ENCODE measurements at places on chromosomes 6 and 20. TPM values are rescaled to one million over a fixed set of nuclear protein-coding genes. Genes with fewer than 3 reads are reported as not detected.

HLA-DOB gene
- 0.10 TPM for polyA plus RNA-seq

PRPH2 gene
- polyA plus RNA-seq = 0.32 TPM

SMIM8 gene
- 1.6 TPM for polyA plus RNA-seq

SUMO4 gene
- 0.10 TPM for polyA plus RNA-seq

STMN3 gene
- 8.4 TPM for polyA plus RNA-seq

DNA sequence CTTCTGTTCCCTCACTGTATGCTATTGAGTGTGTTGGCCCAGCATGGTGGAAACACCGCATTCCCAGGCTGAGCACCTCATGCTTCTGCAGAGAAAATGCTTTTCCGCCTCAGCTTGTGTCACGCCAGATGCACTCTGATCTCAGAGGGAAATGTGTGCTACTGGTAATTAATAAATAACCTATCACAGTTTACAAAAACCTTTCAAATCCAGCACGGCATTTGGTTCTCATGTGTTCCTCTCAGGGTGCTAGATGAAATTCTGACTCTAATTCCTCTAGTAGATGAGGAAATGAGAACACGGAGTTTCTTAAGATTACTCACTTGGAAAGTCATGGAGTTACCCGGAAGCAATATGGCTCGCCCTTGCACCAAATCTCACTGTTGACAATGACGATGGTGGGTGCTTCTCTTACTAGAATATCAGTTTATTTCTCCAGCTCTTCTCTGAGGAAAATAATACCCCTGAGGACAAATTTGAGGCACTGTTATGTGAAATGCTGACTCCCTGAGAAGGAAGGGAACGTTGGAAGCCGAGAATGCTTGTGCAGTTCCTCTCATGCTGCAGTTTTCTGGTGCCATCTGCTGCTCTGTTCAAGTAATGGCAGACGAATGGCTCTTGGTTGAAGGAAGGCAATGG lies 116.6 kb downstream of the RNF144B start:
- DNase-seq = peak; percentile 83
- H3K36me3 ChIP-seq = no peaks in the 10 kb centered on the region

DNA sequence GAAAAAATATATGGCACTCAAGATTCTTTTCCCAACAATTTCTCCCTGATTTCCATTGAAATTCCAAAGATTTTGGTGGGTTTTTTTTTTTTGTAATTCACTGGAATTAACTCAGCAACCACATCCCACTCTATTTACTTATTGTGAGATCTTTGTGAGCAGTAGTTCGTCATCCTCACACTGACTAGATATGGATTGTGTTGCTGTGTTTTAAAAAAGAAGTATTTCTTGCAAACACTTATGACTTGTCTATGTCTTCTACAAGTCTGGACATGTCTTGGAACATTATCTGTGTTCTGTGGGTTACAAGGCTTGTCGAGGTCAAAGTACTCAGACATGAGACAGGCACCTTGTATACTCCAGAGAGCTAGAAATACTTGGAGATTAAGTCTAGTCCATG lies 7.3 kb upstream of the TENT5A start:
- no peak overlapping the region for H3K4me3 ChIP-seq
- no peak for DNase-seq
- H3K36me3 ChIP-seq = no peaks in the 10 kb centered on the region
- peaks cover 9% of the 10 kb centered on the region for H3K27me3 ChIP-seq

GRCh38 chr6:130372786-130373185 lies 7.0 kb downstream of the TMEM200A start:
- H3K4me1 ChIP-seq = no peaks in the 10 kb centered on the region
- H3K27me3 ChIP-seq = peaks cover 14% of the 10 kb centered on the region
- H3K27ac ChIP-seq = no peak overlapping the region

DNA sequence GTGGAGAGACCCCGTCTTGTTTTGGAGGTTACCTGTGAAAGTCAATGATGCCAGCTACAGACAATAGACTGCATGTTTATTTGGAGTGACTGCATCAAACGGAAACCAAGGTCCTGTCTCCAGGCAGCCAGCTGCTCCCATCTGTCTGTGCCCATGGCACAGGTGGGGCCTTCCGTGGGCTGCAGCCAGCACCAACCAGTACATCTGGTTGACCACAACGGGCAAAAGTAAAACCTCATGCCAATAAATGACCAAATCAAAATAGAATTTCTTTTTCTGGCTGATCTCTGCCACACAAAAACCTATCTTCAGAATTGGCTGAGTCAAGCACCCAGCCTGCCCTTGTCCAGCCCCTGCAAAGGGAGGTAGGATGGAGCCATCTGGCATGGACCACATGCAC lies 33.5 kb downstream of the DLL1 start:
- no peak overlapping the region for H3K27ac ChIP-seq
- DNase-seq = no peak
- H3K36me3 ChIP-seq = no peaks in the 10 kb centered on the region
- H3K27me3 ChIP-seq = no peaks in the 10 kb centered on the region

- peak overlapping the region; percentile 98 for H3K27ac ChIP-seq
- peak; percentile 99 for DNase-seq
These were observed 12.0 kb upstream of the LTA start for GRCh38 chr6:31559958-31560696.

DNA sequence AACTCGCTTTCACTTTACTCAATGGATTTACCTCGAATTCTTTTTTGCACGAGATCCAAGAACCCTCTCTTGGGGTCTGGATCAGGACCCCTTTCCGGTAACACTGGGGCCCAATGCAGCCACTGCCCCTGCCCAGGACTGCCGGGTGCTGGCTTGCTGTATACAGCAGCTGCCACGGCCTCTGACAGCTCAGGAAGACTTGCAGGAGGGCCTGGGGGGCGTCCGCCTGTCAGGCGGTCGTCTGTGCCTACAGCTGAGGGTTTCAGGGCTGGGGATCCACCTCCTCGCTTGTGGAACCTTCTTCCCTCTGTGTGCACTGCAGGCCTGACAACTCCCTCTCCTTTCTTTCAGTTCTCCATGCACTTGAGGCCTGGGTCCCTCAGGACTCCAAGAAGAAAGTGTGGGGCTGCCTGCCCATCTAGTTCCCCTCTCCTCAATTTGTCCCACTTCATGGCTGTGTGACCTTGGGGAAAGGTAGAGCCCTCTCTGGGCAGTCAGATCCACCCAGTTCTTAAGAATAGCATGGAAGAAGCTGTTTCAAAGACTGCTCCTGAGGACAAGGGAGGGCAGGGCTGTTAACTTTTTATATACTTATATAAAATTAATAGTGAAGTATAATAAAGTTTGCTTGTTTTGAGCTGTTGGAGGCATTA lies 75.0 kb upstream of the LGSN start:
- H3K36me3 ChIP-seq = no peaks in the 10 kb centered on the region
- H3K4me3 ChIP-seq = no peak overlapping the region
- H3K4me1 ChIP-seq = no peaks in the 10 kb centered on the region
- H3K27me3 ChIP-seq = no peaks in the 10 kb centered on the region

GRCh38 chr6:142155895-142156757 lies 9.1 kb downstream of the VTA1 start:
- H3K27me3 ChIP-seq = no peaks in the 10 kb centered on the region
- H3K27ac ChIP-seq = peak overlapping the region; percentile 74
- H3K36me3 ChIP-seq = no peaks in the 10 kb centered on the region
- H3K4me1 ChIP-seq = peaks cover 38% of the 10 kb centered on the region
- H3K4me3 ChIP-seq = peak overlapping the region; percentile 13
- peak; percentile 76 for DNase-seq

- H3K27ac ChIP-seq = no peak overlapping the region
- H3K27me3 ChIP-seq = no peaks in the 10 kb centered on the region
- no peak overlapping the region for H3K4me3 ChIP-seq
- H3K36me3 ChIP-seq = no peaks in the 10 kb centered on the region
- DNase-seq = peak; percentile 15
- no peaks in the 10 kb centered on the region for H3K4me1 ChIP-seq
These were observed 258.3 kb upstream of the FOXQ1 start for GRCh38 chr6:1053586-1053985.

GRCh38 chr6:146770965-146771735 lies 172.4 kb downstream of the ADGB start:
- peak overlapping the region; percentile 33 for H3K27ac ChIP-seq
- no peaks in the 10 kb centered on the region for H3K36me3 ChIP-seq
- H3K27me3 ChIP-seq = no peaks in the 10 kb centered on the region
- H3K4me1 ChIP-seq = peaks cover 7% of the 10 kb centered on the region
- no peak overlapping the region for H3K4me3 ChIP-seq

DNA sequence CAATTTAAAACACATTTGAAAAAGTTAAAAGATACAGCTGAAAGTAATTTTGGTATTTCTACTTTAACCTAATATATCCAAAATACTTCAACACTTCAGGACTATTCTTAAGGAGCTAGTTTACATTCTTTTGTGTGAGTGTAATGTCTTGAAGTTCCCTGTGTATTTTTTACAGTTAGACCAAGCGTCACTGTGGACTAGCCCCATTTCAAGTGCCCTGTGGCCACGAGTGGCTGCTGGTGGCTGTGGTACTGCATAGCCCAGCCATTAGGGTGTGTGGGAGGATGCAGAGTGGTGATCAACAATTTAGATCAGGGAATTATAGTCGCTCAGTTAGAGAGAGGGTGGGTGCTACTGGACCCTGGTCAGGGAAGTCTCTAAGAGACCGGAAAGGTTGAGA lies 869 bp upstream of the CST5 start:
- H3K4me3 ChIP-seq = no peak overlapping the region
- H3K27me3 ChIP-seq = no peaks in the 10 kb centered on the region
- H3K36me3 ChIP-seq = no peaks in the 10 kb centered on the region
- DNase-seq = no peak
- H3K27ac ChIP-seq = no peak overlapping the region

DNA sequence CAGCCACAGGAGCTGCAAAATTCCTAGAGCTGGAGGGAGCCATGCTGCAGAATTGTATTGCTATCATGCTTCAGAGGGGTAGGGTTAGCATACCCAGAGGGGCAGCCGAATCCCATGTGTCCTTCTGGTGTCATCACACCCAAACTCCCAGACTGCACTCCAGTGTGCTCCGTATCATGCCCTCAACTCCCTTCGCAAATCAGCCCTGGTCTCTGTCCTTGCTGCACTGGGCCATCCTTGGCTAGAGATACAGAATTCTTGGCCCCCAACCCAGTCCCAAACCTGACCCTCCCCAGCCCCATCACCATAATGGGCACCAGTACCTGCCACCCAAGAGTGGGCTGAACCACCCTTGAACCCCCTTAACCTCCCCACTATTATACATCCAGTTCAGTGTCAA lies 138.3 kb downstream of the ANKRD60 start:
- DNase-seq = no peak
- H3K4me1 ChIP-seq = no peaks in the 10 kb centered on the region
- no peak overlapping the region for H3K27ac ChIP-seq
- H3K4me3 ChIP-seq = no peak overlapping the region
- H3K36me3 ChIP-seq = no peaks in the 10 kb centered on the region
- H3K27me3 ChIP-seq = no peaks in the 10 kb centered on the region

GRCh38 chr20:16661756-16662155 lies 68.1 kb upstream of the SNRPB2 start:
- DNase-seq = no peak
- no peak overlapping the region for H3K4me3 ChIP-seq
- no peak overlapping the region for H3K27ac ChIP-seq
- no peaks in the 10 kb centered on the region for H3K4me1 ChIP-seq

DNA sequence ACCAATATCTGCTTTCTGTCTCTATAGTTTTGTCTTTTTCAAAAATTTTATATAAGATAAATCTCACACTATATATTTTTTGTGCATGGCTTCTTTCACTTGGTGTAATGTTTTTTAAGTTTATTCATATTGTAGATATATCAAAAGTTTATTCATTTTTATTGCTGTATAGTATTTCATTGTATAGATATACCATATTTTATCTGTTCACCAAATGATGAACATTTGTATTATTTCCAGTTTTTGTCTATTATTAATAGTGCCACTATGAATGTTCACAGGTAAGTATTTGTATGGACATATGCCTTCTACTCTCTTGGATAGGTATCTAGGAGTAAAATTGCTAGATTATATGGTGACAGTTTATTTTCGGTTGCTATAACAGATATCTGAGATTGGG lies 289.5 kb upstream of the CITED2 start:
- DNase-seq = no peak
- H3K4me1 ChIP-seq = no peaks in the 10 kb centered on the region
- H3K4me3 ChIP-seq = no peak overlapping the region
- H3K27ac ChIP-seq = no peak overlapping the region

- H3K36me3 ChIP-seq = no peaks in the 10 kb centered on the region
- no peaks in the 10 kb centered on the region for H3K27me3 ChIP-seq
- no peak overlapping the region for H3K4me3 ChIP-seq
- H3K27ac ChIP-seq = peak overlapping the region; percentile 75
These were observed 2.4 kb downstream of the MYO6 start for GRCh38 chr6:75751443-75751842.

GRCh38 chr6:6861351-6861894 lies 246.3 kb upstream of the RREB1 start:
- no peaks in the 10 kb centered on the region for H3K36me3 ChIP-seq
- DNase-seq = no peak
- H3K4me1 ChIP-seq = no peaks in the 10 kb centered on the region
- no peak overlapping the region for H3K4me3 ChIP-seq
- peaks cover 5% of the 10 kb centered on the region for H3K27me3 ChIP-seq

DNA sequence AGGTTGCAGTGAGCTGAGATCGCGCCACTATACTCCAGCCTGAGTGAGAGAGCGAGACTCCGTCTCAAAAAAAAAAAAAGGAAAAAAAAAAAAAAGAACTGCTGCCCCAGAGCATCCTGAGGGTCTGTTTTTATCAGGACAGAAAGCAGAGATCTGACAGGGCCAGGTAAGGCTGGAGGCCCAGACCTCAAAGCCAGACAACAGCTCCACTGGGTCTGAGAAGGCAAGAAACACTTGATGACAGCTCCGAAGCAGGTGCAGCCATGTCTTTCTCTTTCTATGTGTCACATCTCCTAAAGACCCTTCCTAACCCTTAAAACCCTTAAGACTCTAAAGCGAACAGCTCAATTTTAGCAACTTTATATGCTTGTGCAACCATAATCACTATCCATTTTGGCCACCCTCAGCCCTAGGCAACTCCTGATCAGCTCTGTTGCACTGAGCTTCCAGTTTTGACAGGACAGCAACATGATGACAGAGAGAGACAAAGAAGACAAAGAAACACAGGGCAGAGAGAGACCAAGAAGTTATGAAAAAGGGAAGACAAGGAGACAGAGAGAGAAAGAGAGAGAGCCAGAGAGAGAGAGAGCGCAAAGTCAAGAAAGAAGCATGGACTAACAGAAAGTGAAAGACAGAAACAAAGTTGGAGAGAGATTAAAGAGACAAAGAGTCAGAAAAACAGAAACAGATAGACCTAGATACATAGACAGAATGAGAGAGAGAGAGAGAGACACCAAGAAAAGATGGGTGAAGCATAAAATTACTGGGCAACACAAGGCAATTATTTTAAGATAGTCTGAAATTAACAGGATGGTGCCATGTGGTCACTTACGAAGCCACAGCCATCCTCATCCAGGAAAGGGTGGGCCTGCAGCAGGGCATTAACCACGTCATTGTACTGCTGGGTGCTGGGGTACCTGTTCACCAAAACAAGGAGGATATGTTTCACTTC lies 39.2 kb downstream of the SAMD3 start:
- DNase-seq = no peak
- no peaks in the 10 kb centered on the region for H3K36me3 ChIP-seq
- no peaks in the 10 kb centered on the region for H3K4me1 ChIP-seq
- H3K27ac ChIP-seq = no peak overlapping the region
- H3K27me3 ChIP-seq = peaks cover 2% of the 10 kb centered on the region
